ENCODE measurements at places on chromosomes 16 and 17.

- no peak for DNase-seq
Observed at GRCh38 chr17:17505151-17505550, 9.0 kb upstream of the RASD1 start.

DNA sequence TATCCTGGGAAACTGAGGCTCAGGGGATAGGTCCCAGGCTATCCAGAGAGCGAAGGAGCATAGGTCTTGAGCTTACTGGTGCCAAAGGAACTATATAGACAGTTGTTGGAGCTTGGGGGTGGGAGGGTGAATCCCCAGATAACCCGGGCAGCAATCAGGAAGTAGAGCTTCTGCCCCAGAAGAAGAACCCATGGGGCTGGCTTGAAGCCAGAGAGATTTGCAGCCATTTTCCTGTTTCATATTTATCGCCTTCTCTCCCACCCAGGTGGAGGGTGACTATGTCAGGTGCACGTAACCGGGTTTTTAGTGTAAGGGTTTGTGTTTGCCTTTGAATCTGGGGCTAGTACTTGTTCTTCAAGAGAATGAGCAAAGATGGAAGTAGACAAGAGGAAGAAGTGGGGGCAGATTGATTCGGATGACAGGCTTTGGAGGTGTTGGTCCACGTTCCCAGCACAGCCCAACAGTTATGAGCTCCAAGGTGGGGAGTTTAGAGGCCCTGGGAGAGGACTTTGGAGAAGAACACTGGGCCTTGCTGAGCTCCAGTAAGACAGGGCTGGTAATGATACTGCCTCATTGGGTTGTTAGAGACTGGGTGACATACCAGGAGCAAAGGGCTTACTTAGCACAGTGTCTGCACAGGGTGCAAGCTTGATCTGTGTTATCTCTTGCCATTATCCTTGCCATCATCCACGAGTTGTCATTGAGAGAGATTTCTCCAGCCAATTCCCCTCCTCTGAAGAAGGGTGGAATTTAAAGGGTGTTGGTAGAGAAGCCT, 145.6 kb downstream of the CCDC182 start:
- DNase-seq = no peak

DNA sequence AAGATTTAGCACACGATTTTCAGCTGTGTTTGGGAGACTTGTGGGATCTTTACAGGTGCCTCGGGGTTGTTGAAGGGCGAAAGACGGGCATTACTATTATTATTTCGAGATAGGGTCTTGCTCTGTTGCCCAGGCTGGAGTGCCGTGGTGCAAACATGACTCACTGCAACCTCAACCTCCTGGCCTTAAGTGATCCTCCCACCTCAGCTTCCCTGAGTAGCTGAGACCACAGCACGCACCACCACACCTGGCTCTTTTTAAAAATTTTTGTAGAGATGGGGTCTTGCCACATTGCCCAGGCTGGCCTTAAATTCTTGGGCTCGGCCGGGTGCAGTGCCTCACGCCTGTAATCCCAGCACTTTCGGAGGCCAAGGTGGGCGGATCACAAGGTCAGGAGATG, 29.7 kb upstream of the PHB1 start:
- DNase-seq = no peak

GRCh38 chr16:47939680-47940079, 216.1 kb downstream of the ABCC12 start:
- no peak for DNase-seq

DNA sequence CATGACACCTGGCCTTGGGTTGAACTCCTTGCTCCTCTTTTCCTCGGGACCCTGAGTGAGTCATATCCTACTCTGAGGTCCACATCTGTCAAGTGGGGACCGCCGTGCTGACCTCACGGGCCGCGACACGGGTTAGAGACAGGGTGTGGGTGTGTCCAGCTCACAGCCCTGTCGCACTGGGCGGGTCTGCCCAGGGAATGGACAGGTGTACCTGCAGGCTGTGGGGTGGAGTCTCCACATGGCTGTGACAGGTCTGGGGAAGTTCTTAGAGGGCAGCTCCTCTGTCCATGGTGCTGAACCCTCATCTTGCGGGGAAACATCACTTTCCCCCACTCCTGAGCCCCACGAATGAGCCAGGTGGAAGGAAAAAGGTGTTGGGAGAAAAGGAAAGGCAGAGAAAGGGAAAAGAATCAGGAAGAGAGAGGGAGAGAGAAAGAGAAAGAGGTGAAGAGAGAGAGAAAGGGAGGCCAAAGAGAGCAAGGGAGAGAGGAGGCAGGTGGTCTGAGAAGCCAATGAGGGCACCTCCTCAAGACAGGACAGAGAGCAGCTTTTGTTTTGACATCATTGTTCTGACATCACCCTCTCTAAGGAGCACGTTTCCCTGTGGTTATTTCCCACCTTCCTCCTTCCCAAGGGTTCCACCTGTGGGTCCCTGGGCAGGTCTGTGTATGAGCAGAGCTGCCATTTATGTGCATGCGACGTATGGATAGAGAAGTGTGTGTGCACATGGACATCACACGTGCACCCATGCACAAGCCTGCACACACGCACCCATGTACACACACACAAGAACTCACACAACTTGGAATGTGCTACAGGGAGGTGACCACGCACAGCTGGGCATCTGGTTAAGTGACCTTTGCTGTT, 32.6 kb upstream of the CBFA2T3 start:
- DNase-seq = no peak

DNA sequence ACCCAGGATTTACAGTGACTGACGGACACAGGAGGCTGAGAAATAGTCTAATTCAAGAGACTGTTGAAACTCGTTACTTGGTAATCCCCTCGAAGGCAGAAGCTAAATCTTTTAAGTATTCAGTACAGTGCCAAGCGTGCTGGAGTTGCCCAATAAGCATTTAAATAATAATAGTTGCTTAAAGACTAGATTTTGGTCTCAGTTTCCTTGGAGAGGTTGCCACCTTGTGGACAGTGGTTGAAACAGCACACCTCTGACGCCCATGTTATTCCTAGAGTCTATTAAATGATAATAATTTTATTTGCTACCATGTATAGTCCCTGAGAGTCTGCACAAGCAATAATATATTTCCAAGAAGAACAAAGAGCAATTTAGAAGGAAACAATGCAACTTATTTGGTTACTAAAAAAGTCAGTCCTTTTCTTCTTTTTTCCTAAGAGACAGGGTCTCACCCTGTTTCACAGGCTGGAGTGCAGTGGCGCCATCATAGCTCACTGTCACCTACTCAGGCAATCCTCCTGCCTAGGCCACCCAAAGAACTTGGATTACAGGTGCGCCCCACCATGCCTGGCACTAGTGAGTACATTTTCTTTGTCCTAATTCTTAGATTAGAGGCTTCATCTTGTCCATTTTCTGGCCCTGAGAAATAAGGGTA, 138.0 kb upstream of the NUDT7 start:
- DNase-seq = no peak

- no peak for DNase-seq
Observed at GRCh38 chr16:66493490-66494401, 56.2 kb downstream of the TK2 start.

DNA sequence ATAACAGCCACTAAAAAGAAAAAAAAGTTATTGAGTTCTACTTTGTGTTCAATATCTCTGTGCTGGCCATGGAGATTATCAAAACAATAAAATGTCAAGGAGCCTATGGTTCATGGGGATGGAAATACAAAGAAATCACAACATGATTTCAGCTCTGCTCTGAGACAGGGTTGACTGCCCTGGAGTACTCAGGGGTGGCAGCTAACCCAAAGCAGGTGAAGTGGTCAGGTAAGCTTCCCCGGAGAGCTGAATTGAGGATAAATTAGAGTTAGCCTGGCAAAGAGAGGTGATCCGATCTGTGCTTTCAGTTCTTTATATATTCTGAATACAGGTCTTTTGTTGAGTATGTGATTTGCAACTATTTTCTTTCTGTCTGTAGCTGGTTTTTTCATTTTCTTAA, 119.3 kb upstream of the TMEM97 start:
- DNase-seq = no peak

GRCh38 chr16:73326770-73327470, 279.0 kb upstream of the ZFHX3 start:
- DNase-seq = no peak
